Right ventricle myocardium superior (tissue), 1 donor: ENCODE measurements at places on chromosomes 7 and 10. TPM values are rescaled to one million over a fixed set of nuclear protein-coding genes. Genes with fewer than 3 reads are reported as not detected.

Gene CFAP46
- total RNA-seq: 1.9 TPM

Gene NPFFR1
- 0.03 TPM for total RNA-seq

Gene KIN
- 6.9 TPM for total RNA-seq

- no peak for DNase-seq
Observed at GRCh38 chr10:113438652-113439051, 114.2 kb upstream of the HABP2 start.

- DNase-seq: no peak
Observed at GRCh38 chr7:4050126-4050660, 631.9 kb upstream of the FOXK1 start.

DNA sequence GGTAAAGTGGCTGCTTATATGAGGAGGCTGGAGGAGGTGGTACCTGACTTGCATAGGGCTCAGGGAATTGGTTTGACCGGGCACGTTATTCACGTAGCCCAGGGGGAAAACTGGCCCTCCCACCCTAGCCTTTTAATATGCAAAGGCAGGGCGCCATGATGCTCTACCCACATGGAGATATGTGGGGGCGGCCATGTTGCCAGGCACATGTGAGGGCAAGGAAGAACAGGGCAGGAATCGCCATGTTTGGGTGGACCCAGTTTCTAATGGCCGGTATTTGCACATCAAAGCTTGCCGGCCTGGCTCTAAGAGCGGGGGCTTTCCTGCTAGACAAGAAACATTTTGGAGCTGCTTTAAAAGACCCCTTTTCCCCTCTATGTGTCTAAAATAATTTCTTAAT is 949.7 kb upstream of the C7orf33 start:
- no peak for DNase-seq

GRCh38 chr10:112618814-112619213 is 171.8 kb downstream of the VTI1A start:
- DNase-seq: no peak

- DNase-seq: no peak
Observed at GRCh38 chr10:97023401-97024167, 162.2 kb downstream of the SLIT1 start.

- no peak for DNase-seq
Observed at GRCh38 chr10:106438386-106438785, 726.1 kb downstream of the SORCS1 start.
